ENCODE measurements at places on chromosomes 13 and 19.
A peak's percentile ranks its signal among the peaks of the same experiment; 100 is the strongest.

GRCh38 chr19:3743486-3743885, 18.0 kb downstream of the APBA3 start:
- DNase-seq = no peak

GRCh38 chr13:42056146-42056545, 7.7 kb downstream of the DGKH start:
- DNase-seq = no peak

DNA sequence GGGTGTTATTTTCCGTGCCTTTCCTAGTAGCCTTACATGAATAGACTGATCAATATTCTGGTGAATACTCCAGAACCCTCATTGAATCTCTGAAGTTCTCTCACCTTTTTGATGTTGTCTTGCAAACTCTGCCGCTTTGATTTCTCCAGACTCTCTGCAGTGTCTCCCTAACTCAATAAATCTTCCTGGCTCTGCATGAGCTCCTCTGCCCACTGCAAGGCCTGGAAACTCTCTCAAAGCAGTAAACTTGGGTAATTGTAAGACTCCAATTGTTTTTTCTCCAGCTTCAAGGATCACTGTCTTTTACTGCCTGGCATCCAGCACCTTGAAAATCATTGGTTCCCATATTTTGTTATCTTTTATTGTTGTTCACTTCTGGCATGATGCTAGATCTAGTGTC, 198.4 kb downstream of the GPC5 start:
- no peak for DNase-seq

DNA sequence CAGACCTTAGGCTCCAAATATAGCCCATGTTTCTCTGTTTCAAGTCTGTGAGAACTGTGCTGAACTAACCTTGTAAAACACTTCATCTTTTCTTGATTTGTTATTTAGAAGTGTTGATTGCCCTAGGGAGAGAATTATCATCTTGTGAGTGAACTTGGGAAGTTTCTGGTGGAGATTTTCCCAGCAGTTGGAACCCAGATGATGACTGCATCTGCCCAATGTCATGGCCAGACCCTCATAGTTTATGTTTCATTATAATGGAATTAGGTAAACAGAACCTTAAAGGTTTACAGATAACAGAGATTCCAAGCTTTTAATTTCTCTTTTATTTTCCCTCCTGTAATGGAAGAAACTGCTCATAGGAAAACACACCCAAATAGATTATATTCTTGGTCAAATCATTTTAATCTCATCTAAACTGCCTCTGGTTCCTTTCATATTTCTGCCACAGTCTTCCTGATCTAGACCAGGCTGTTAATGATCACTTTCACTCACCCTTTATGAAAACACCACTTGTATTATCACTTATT, 569.1 kb downstream of the KCTD12 start:
- DNase-seq = no peak

DNA sequence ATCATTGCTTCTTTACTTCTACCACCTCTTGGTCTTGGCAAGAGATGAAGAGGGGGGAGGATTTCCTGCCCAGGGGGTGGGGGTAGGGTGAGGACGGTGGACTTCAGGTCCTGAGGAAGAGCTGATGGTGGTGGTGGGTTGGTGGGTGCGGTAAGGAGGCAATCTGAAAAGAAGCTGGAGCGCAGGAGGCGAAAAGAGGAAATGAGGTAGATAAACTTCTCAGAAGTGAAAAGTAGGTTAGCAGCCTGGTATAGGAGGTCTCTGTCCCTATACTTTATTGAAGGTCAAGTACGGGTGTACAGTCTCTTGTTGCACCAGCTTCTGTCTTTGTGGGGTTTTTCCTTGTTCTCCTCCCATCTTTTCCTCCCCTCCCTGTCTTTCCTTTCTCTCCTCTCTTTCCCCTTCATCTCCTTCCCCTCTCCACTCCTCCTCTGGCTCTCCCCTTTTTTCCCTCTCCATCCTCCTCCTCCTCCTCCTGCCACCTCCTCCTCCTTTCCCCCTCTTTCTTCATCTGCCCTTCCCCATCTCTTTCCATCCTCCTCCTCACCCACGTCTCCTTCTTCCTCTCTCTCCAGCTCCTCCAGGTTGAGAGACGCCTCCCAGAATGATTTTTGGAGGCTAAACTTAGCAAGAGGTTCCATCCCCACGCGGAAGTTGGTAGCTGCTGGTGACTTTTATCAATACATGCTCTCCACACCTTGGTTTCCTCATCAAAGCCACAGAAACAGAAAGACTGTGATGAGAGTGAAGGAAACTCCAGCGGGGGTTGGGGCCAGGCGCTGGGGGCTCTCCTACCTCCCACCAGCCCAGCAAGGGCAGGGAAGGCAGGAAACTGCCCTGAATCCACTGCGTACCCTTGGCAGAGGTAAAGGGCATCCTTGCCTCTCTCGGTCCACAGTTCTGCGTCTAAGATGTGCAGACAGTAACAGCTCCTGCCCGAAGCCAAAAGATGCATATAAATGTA, 15.3 kb downstream of the TNFSF14 start:
- no peak for DNase-seq

DNA sequence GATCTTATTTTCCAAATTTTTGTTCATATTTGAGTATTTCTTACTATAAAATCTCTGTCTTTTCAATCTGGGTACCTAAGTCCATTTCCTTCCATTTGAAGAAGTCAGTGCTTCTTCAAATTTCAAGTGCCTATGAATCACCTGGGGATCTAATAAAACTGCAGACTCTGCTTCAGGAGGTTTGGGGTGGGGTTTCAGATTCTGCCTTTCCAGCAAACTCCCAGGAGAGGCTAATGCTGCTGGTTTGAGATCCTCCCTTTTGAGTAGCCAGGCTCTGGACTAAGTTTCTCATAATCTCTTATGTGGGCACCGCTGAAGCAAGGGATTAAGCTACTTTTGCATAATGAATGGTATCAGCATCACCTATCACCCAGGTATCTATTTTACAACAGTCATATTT, 242.4 kb downstream of the RGCC start:
- DNase-seq = no peak

DNA sequence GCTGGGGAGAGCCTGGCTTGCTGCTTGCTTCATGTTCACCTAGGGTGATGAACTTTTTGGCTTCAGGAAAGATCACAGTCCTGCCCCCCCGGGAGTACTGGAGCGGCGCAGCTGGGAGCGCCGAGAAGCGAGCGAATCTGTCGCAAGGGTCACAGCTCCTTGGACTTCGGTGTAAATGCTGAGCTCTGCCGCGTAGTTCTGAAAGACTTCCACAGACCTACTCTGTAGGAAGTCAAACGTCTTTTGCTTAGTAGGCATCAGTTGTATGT, 2.7 kb downstream of the ING1 start:
- peak; percentile 74 for DNase-seq

DNA sequence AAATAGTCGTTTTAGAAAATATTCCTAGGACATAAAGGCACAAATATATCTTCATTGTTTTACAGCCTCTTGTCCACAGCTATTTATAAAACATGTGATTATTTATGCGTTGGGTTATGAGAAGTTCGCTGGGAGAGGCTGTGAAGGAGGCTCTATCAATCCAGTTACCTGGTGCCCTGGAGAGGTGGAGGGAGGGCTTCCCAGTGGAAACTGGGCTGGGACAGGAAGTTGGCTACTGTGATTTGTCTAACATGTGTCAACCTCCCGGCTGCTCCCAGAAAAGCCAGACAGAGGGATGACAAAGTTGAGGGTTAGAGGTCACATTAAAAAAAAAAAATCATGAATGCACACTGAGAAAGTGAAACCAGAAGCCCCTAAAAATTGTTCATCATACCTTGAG, 346.5 kb downstream of the ZNF536 start:
- no peak for DNase-seq

GRCh38 chr19:28582796-28583195, 630.2 kb downstream of the UQCRFS1 start:
- no peak for DNase-seq

DNA sequence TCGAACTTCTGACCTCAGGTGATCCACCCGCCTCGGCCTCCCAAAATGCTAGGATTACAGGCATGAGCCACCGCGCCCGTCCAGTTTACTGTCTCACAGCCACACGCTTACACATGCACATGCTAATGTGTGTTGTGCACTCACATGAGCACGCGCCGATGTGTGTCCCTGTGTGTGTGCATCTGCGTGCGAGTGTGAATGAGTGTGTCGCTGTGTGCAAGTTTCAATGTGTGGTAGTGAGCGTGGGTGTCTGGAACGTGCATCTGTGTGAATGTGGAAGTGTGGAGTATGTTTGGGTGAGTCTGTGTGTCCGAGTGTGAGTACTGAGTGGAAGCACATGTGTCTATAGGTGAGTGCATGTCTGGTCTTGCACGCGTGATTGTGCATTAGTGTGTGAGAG, 4.2 kb downstream of the MAST1 start:
- DNase-seq = no peak

DNA sequence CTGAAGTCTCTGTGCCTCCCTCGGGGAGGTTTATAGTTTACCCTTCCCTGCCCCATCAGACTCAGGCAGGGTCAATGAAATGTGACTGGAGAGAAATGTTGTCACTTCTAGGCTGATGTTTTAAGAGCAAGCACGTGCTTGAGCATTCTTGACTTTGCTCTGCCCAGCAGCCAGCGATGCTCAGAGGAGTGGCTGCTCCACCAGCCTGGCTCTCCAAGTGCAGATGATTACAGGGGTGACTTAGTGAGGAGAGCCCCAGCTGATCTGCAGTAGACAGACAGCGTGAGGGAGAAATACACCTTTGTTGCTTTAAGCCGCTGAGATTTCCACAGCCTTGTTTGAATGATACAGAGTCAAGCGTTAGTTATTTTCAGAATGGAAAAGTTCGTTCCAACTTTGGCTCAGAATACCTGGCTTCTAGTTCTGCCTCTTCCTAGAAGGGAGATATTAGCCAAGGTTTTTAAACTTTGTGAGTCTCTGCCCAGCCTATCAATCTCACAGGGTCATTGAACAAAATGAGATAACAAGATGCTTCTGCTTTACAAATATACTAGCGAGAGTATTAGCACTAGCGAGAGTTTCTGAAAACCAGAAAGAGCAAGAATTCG, 143.6 kb downstream of the OXGR1 start:
- no peak for DNase-seq

DNA sequence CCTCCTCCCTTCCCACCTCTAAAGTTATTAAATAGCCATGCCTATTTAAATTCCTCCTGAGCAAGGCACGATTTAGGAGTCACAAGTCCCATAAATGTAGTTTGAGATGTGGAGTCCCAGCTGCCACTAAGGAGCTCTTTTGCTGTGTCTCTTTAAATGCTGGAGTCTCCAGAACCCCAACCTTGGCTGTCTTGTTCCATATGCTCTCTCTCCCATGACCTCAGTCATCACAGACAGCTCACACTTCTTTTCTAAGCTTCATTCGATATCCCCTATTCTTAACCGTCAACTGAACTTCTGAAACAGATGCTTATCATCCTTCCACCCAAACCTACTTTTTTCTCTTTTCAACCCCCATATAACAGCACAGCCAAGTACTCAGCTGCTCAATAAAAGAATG, 197.1 kb downstream of the VWA8 start:
- DNase-seq = no peak

DNA sequence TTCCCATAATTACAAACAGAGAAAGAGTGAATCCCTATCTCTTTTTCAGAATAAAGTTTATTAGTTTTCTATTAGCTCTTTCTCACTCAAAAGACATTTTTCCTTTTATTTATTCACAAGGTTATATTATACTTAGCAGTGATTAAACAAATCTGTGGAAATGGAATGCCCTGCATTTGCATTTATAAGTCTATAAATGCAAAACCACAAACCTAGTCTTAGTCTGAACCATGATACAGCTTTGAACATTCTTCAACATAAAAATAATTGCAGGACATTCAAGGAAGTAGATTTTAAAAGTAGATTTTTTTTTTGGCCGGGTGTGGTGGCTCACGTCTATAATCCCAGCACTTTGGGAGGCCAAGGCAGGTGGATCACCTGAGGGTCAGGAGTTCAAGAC, 8.3 kb downstream of the XPO4 start:
- no peak for DNase-seq

- DNase-seq = no peak
Observed at GRCh38 chr19:50359328-50359818, 6.1 kb downstream of the NAPSA start.

- no peak for DNase-seq
Observed at GRCh38 chr13:33328701-33329100, 43.1 kb upstream of the STARD13 start.

DNA sequence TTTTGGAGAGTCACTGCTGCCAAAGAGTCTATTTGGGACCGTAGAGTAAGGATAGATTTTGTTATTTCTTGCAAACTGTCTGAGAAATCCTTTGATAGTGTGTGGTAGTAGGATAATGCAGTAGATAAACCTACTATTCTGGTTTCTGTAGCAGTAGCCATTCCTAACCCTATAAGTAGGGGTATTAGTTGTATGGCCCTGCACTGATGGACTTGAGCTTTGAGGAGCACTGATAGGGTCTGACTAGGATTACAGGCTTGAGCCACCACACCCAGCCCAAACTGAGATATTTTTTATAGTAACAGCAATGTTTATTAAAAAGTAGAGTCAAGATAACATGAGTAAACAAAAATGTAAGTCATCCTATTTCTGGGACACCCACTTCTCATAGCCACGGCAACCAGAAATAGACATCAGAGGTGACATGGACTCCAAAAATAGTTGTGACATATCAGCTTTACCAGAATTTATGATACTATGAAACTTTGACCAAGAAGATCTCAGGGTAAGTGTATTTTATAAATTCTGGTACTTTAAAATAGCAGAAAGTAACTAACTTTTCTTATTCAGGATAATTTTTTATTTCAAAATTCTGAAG, 479.1 kb downstream of the SUCLA2 start:
- no peak for DNase-seq

- DNase-seq = peak; percentile 96
Observed at GRCh38 chr19:6218491-6219146, 61.2 kb downstream of the MLLT1 start.

DNA sequence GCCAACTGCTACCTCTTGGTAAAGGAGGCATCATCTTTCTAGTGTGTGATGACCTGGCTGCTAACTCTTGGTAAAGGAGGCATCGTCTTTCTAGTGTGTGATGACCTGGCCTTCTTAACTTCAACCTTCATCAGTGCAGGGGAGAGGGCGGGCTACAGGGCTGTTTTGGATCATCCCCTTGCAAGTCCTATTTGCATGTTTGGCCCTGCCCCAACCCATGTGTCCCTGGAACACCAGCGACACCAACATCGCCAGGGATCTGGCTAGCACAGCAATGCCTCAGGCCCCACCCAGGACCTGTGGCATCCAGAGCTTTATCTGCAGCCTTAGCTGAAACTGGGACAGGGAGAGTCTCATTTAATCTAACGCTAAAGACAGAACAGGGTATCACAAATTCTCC, 492.4 kb downstream of the MYO16 start:
- no peak for DNase-seq

GRCh38 chr13:89554801-89555200, 1792.7 kb upstream of the MIR17HG start:
- DNase-seq = no peak

GRCh38 chr13:42525035-42525504, 48.9 kb upstream of the TNFSF11 start:
- DNase-seq = no peak
